Dermis blood vessel endothelial cell (primary cell): ENCODE measurements at places on chromosomes 5 and 9. TPM values are rescaled to one million over a fixed set of nuclear protein-coding genes. Genes with fewer than 3 reads are reported as not detected.
A peak's percentile ranks its signal among the peaks of the same experiment; 100 is the strongest.

DNA sequence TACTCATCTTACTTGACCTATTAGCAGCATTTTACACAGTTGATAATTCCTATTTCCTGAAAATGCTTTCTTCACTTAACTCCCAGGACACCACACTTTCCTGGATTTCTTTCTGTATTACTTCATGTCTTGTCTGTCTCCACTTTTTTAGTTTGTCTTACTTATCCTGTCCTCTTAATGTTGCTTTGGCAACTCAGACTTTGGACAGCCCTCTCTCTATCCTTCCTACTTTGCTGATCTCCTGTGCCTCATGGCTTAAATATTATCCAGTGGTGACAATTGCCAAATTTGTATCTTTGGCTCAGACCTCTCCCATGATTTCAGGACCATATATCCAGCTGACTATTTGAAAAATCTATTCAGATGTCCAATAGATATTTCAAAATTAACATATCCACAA is 39.8 kb upstream of the NUDT12 start:
- DNase-seq: no peak

DNA sequence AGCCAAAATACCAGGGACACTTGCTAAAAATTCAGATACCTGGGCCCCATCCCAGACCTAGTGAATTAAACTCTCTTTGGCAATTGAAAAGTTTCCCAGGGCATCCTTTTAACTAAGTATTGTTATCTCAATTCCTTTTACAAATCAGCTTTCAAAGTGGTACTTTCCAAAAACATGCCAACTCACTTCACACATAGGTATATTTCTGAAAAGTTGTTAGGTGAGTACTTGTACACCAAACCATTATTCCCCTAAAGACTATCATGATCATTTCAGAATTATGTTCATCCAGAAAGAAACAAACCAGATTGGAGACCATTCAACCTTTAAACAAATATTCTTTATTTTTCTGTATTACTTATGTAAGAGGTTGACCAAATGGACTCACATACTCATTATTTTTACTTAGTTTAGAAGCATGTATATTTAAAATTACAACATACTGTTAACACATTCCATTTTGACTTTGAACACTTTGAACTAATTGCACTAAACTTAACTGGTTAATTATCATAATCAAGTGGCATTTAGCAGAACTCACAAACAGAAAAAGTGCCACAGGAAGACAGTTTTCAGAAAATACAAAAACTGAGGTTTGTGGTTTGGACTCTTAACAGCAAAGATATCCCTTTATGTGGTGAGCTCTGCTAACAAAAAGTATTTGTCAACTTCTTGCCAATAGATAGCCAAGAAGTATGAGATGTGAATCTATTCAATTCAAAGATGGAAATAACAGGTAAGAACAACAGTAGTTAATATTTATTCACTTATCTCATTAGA is 40.7 kb downstream of the KIAA0825 start:
- no peak for DNase-seq

GRCh38 chr5:179393078-179393477 is 47.8 kb upstream of the ADAMTS2 start:
- no peak for DNase-seq

DNA sequence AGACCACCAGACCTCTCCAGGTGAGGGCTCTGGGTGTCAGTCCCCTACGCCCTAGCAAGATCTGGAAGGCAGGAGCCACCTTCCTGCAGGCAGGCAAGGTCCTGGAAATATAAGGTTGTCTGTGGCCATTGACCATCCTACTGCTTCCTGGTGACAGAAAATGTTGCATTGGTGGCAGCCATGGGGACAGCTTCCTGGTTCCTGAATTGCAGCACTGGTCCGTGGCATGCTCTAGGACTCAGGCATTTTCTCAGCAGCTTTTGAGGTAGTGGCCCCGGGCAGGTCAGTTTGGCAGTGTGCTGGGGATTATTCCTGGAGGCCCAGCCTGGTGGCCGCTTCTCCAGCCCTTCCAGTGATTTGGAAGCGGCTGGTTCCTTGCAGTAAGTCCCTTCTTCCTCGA is 36.6 kb upstream of the KCNMB1 start:
- no peak for DNase-seq

GRCh38 chr9:97525451-97525850 is 24.0 kb downstream of the TMOD1 start:
- DNase-seq: no peak

- peak; percentile 60 for DNase-seq
These were observed 68.5 kb downstream of the TMC1 start for GRCh38 chr9:72589667-72590521.

DNA sequence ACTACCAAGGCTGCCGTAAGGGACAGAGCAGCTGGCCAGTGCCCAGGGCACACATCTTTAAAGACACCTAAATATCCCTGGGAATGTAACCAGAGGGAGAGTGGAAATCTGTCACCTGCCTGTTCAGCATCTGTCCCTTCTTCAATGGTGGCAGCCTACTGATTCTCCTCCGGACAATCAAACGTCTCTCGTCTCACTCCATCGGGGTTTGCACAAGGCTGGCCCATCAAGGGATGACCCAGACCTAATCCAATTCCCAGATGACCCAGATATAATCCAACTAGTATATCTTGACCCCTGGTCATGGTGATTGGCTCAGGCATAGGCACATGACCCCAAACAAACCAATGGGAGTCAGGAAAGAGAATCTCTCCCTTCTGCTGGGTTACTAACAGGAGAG is 93.5 kb downstream of the HRH2 start:
- no peak for DNase-seq

GRCh38 chr5:179254638-179255271 is 90.5 kb downstream of the ADAMTS2 start:
- DNase-seq: no peak

DNA sequence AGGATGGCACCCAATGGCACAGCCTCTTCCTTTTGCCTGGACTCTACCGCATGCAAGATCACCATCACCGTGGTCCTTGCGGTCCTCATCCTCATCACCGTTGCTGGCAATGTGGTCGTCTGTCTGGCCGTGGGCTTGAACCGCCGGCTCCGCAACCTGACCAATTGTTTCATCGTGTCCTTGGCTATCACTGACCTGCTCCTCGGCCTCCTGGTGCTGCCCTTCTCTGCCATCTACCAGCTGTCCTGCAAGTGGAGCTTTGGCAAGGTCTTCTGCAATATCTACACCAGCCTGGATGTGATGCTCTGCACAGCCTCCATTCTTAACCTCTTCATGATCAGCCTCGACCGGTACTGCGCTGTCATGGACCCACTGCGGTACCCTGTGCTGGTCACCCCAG is 25.4 kb downstream of the HRH2 start:
- DNase-seq: no peak

GRCh38 chr5:87007737-87008136 is 259.9 kb upstream of the RASA1 start:
- no peak for DNase-seq

- DNase-seq: no peak
These were observed 506.3 kb upstream of the WWC1 start for GRCh38 chr5:167785106-167785505.

DNA sequence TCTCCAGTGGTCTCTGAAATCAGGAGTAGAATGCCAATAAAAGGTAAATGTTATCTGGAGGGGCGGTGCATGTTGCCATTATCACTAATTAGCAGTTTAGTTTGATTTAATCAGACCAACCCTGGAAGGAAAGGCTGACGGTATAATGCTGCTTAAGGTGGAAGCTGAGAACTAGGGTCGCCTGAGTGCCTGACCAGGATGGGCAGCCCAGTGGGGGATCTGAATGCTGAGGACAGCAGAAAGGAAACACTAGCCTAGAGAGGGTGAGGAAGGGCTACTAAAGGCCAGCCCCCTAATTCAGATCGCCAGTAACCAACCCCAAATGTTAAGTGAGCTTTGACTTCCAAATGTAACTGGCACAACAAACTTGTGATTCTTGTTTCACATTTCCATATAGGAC is 172.2 kb downstream of the APBA1 start:
- DNase-seq: no peak

DNA sequence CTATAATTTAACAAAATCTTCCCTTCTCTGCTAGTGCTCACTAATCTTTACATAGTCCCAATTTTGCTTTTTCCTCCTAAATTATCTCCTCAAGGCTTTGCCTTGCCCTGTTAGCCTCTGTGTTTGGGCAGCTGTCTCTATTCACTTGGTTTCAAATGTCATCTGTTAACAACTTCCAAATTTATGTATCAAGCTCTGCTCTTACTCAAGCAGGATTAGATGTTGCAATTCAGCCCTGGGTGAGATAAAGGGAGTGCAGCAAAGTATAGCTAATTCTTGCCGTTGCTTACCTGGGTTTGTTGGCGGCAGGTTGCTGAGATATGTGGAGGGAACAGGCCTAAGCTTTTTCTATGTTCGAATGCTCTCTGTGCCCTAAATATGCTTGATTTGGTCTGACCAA is 483.8 kb downstream of the DMAC1 start:
- no peak for DNase-seq

DNA sequence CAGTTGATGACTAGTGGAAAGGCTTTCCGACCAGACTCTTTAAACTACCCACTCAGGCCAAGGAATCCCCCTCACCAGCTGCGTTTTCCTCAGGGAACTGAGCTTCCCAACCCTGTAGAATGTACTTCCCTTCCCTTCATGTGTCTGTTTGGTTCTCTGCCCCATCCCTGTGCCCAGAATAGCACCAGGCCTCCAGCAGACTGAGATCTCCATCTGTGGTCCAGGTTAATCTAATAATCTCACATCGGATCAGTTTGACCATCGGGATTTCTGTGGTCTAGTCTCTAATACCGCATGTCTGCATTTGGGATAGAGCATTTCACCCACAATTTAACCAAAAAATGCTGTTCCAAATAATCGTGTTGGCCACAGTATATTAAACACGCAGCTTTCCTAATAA is 237.2 kb downstream of the ROR2 start:
- DNase-seq: no peak

- no peak for DNase-seq
These were observed 723.3 kb upstream of the GRAMD2B start for GRCh38 chr5:125699860-125700259.

- DNase-seq: no peak
These were observed 15.9 kb upstream of the FGF1 start for GRCh38 chr5:142701673-142702311.

GRCh38 chr5:113152380-113152740 is 175.8 kb downstream of the DCP2 start:
- DNase-seq: no peak

GRCh38 chr5:1655496-1656270 is 131.9 kb upstream of the LPCAT1 start:
- DNase-seq: no peak

DNA sequence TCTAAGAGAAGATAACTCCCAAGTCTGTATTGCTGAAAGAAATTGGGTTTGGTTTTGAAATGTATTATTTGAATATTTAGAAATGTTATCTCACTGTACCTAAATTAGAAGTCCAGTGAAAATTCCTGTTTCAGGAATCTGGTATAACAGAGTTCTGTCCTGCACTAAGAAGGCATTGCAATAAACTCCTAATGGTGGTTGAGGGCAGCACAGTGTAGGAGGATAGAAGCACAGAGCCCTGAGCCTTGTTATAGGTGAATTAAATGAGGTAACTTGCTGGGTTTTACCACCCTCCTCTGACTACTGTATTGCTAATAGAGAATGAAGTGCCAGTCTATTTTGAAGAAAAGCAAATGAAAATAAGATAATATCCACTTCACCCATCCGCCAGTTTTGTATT is 143.4 kb downstream of the CD180 start:
- no peak for DNase-seq

- DNase-seq: no peak
These were observed 60.2 kb downstream of the PPARGC1B start for GRCh38 chr5:149790276-149790675.

GRCh38 chr9:72844440-72844768 is 108.4 kb downstream of the ALDH1A1 start:
- DNase-seq: no peak

DNA sequence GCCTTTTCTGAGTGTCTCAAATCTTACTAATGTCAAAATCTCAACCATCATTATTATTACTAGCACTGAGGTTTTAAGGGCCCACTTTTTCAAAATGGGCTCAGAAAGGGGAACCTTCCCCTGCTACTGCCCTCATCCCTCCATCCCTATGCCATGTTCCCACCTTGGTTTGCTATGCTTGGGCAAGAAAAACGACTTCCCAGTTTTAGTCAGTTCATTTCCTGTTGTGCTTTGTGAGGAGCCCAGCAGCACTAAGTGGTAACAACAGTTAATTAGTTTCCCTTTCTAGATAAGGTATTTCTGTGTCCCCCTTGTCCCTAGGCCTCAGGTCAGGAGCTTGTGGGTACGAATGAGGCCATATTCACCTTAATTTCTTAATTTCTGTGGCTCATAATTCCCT is 595.2 kb downstream of the RAB3C start:
- no peak for DNase-seq

Gene DNAI1
- not detected in 2 replicates for total RNA-seq

Gene COL5A1
- total RNA-seq: 8.0 and 9.5 TPM in 2 replicates

Gene OR1Q1
- total RNA-seq: not detected in 2 replicates

Gene CATSPER3
- 0.34 TPM in 1 of 2 replicates, not detected in the other for total RNA-seq

Gene SLC28A3
- total RNA-seq: not detected in 2 replicates

Gene C5orf58
- not detected in 2 replicates for total RNA-seq
